Left renal cortex interstitium (tissue), 4 donors: ENCODE measurements at places on chromosomes 5 and 9. TPM values are rescaled to one million over a fixed set of nuclear protein-coding genes. Genes with fewer than 3 reads are reported as not detected.

The PCDHGA4 gene
- 3.0 TPM for polyA plus RNA-seq

The ADAMTSL1 gene
- 9.6 TPM for polyA plus RNA-seq

The ZNF366 gene
- polyA plus RNA-seq, result 3.8 TPM

The PCDHA13 gene
- 0.05 TPM for polyA plus RNA-seq

The SLC45A2 gene
- polyA plus RNA-seq, result 0.38 TPM

The CLINT1 gene
- 137 TPM for polyA plus RNA-seq

The WDR38 gene
- 0.31 TPM for polyA plus RNA-seq

The CD180 gene
- polyA plus RNA-seq, result 0.85 TPM

The OR13C3 gene
- not detected for polyA plus RNA-seq

The ELAVL2 gene
- polyA plus RNA-seq, result 3.7 TPM

The FABP6 gene
- not detected for polyA plus RNA-seq

The PCDHA7 gene
- 0.27 TPM for polyA plus RNA-seq

The SFXN1 gene
- polyA plus RNA-seq, result 39.3 TPM

The CARTPT gene
- not detected for polyA plus RNA-seq

The NUTM2G gene
- polyA plus RNA-seq, result 1.3 TPM

The TRIM36 gene
- polyA plus RNA-seq, result 2.5 TPM

The ARSK gene
- polyA plus RNA-seq, result 13.1 TPM

The STC2 gene
- polyA plus RNA-seq, result 1.4 TPM

The NRARP gene
- 5.7 TPM for polyA plus RNA-seq

The MAT2B gene
- 107 TPM for polyA plus RNA-seq

The MAST4 gene
- polyA plus RNA-seq, result 13.5 TPM

The OR1J2 gene
- polyA plus RNA-seq, result not detected

The PPIC gene
- 31.9 TPM for polyA plus RNA-seq

The ZNF782 gene
- 8.1 TPM for polyA plus RNA-seq

The MRPL41 gene
- polyA plus RNA-seq, result 22.0 TPM

The PCDHGA11 gene
- polyA plus RNA-seq, result 5.6 TPM

The ANKRD18A gene
- 5.9 TPM for polyA plus RNA-seq

The BICD2 gene
- 28.8 TPM for polyA plus RNA-seq

The FOXD4L6 gene
- polyA plus RNA-seq, result not detected

The LHX3 gene
- polyA plus RNA-seq, result not detected

The ACOT12 gene
- 0.99 TPM for polyA plus RNA-seq

The RASEF gene
- 7.5 TPM for polyA plus RNA-seq

The SHISAL2B gene
- not detected for polyA plus RNA-seq

The TRPM3 gene
- polyA plus RNA-seq, result 16.7 TPM

The CA9 gene
- 0.92 TPM for polyA plus RNA-seq

The PCDHGA9 gene
- 5.0 TPM for polyA plus RNA-seq

The PTGS1 gene
- polyA plus RNA-seq, result 7.2 TPM

The FAM221B gene
- 0.60 TPM for polyA plus RNA-seq

The LURAP1L gene
- polyA plus RNA-seq, result 20.8 TPM

The NUDCD2 gene
- 58.5 TPM for polyA plus RNA-seq

The DNAI1 gene
- 2.0 TPM for polyA plus RNA-seq

The AGXT2 gene
- 55.7 TPM for polyA plus RNA-seq

The RLN1 gene
- 0.69 TPM for polyA plus RNA-seq

The TNFSF15 gene
- 9.0 TPM for polyA plus RNA-seq

The LMX1B gene
- polyA plus RNA-seq, result 20.5 TPM

The NXNL2 gene
- 2.2 TPM for polyA plus RNA-seq

The FGF10 gene
- 10.4 TPM for polyA plus RNA-seq

The CRB2 gene
- polyA plus RNA-seq, result 27.3 TPM

The SCGB3A1 gene
- 1.6 TPM for polyA plus RNA-seq

The NTRK2 gene
- 105 TPM for polyA plus RNA-seq

The PHF2 gene
- polyA plus RNA-seq, result 40.8 TPM
